AG09309 (cell line): ENCODE measurements at places on chromosomes 2 and 18.
A peak's percentile ranks its signal among the peaks of the same experiment; 100 is the strongest.

GRCh38 chr2:173448938-173449471 lies 94.3 kb downstream of the CDCA7 start:
- peak; percentile 45 for DNase-seq

GRCh38 chr2:197131558-197131855 lies 179.1 kb downstream of the ANKRD44 start:
- DNase-seq = no peak

GRCh38 chr18:51726614-51727013 lies 529.1 kb upstream of the MEX3C start:
- no peak for DNase-seq

GRCh38 chr2:167898340-167898739 lies 349.1 kb downstream of the STK39 start:
- DNase-seq = no peak

- no peak for DNase-seq
Measured at GRCh38 chr2:72923833-72924352, 6.6 kb downstream of the EMX1 start.

- DNase-seq = peak; percentile 44
Measured at GRCh38 chr2:33321236-33321771, 155.1 kb upstream of the RASGRP3 start.

DNA sequence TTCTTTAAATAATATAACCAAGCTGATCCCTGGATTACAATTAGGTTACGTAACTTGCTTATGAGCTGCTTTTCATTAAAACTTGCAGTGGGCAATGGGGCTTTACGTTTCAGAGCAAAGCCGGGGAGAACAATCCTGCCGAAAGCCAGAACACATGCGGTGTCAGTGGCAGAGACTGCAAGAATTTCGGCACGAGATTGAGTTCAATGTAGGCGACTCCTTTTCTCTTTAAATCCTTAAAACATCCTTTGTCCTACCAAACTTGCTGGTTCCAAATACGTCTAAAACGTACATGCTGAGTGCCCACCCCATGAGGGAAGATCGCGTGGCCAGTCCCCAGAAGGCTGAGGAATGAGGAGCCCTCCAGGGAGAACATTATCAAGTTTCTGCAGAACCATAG lies 36.8 kb upstream of the NCOA1 start:
- DNase-seq = peak; percentile 21

DNA sequence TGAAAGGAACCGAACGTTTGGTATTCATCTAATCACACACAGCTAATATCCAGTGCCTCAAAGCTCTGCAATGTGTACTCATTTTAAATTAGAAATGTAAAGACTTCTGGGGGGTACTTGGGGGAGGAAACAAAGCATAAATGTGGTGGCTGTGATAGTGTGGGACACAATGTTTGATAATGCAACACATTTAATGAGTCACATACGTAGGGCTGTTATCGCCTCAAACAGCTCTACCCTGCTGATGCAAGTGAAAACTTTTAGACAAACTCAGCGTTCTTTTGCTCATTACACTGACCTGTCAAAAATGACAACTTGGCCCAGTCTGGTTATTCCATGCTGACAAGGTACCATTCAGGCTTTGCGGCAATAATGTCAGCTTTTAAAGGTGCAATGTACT lies 1227.1 kb upstream of the CELF4 start:
- DNase-seq = no peak

- no peak for DNase-seq
Measured at GRCh38 chr2:72205504-72205881, 57.8 kb upstream of the CYP26B1 start.

DNA sequence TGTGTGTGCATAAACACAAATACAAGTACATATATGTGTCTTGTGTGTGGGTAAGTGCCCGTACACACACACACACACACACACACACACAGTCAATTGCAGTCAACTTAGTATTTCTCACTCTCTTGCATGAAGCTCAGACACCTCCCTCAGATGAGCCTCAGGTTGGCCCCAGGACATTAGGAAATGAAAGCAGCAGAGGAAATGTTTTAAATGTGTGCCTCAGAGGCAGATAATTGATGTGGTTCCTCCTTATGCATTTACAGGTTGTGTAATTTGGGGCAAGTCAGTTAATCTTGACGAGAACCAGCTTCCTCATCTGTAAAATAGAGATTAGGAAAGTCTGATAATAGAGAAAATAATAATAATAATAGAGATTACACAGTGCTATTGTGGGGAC lies 814.0 kb upstream of the ID2 start:
- no peak for DNase-seq

DNA sequence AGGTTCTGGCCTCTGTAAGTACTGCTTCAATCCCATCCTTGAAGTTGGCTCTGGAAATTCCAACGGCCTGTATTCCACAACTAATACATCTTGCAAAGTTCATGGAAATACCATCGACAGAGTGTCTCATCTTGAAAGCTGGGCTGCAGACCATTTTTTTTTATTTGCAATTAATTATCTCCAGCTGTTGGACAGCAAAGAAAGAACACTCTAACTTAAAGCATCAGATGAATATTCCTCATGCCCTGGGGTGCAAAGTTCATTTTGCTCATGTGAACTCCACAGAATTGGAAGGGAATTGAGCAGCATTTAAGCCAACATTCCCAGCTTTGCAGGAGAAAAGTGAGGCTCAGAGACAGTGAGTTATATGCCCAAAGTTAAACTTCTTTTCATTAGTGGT lies 96.5 kb upstream of the PIEZO2 start:
- DNase-seq = peak; percentile 18

GRCh38 chr2:84878896-84879583 lies 1.8 kb downstream of the TRABD2A start:
- DNase-seq = no peak

- DNase-seq = no peak
Measured at GRCh38 chr2:126662621-126663020, 6.7 kb downstream of the GYPC start.

DNA sequence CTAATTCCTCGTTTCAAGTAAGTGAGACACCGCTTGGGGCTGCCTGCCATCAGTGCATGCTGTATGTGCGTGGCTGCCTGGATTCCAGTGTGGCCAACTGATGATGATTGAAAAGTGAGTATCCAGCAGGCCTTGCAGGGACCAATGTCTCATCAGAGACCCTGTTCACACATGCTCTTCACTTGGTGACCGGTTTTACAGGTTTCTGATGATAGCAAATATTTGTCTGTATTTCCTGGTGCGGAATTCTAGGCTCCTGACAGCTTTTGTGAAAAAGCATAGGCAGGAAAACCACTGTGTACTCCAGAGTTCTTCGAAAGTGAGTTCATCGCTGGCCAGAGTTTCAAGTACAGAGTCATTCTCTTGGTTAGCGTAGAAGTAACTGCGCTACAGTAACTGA lies 13.8 kb upstream of the YWHAQ start:
- DNase-seq = no peak

- peak; percentile 83 for DNase-seq
Measured at GRCh38 chr18:28176948-28177827, at the start of gene CDH2. Gene CDH2 (minus strand): TSS chr18:28177130. CDS start chr18:28177022, 108 bp downstream.

DNA sequence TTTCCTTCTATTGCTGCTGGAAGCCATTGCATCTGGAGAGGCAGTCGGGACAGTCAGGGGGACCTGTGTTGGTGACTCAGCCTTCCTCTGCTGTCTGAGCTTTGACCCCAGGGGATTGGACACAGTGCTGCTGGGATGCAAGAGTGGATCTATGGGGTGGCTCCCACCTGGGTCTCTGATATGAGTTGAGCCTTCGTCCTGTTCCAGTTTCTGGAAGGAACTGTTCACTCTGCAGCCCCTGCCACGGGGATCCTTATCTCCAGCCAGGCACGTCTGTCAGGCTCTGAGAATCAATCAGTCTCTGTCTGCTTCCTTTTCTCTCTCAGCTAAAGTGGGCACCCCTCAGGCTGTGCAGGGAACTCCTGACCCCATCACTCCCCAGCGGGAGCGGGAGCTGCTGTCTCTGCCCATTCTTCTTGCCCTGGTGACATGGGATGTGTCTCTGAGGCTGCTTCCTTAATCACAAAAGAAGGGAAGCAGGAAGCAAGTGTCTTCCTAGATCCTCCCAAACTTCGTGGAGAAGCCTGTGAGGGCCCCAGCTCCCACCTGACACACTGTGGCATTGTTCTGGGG lies 51.7 kb downstream of the ARHGAP28 start:
- DNase-seq = no peak

DNA sequence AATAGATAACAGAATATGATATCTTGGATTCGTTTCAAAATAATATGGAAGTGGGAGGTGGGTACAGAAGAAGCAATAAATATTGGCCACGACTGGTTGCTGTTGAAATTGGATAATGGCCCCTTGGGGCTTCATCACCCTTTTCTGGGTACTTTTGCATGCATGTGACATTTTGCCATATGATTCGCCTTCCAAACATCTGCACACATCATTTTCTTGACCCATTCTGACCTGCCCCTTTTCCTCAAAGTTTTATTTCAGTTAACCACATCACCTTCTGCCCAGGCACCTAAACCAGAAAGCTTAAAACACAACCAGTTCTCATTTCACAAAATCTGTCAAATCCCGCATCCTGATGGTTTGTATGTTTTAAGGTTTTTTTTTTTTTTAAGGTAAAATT lies 116.7 kb upstream of the AGAP1 start:
- DNase-seq = no peak

- DNase-seq = no peak
Measured at GRCh38 chr2:223503746-223504145, 98.4 kb downstream of the SCG2 start.

- no peak for DNase-seq
Measured at GRCh38 chr2:146228020-146228393, 1616.8 kb upstream of the ACVR2A start.

- DNase-seq = no peak
Measured at GRCh38 chr2:179685146-179685545, 176.3 kb downstream of the ZNF385B start.

DNA sequence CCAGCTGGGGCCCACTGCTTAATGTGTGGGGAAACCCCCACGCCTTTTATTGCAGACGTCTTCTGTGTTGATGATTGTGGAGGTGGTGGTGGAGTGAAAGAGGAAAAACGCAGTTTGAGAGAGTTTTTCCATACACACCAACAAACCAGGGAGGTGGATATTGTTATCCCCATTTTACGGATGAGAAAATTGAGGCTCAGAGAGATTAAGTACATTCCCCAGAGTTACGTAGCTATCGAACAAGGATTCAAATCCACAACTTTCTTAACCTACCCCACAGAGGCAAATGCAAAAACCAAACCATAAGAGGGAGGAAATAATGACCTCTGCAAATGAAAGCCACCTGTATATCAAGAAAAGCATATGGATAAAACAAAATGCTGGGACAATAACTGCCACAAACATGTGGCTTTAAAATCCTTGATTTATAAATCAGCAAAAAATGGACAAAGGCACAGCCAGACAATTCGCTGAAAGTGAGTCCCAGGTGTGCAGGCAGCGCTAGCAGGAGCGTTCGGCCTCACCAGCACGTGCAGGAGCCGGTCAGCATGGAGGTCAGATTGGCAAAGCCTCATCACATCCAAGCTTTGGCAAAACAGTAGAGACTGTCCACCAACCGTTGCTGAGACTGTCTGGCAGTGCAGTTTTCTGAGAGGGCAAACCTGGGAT lies 12.6 kb upstream of the RAB17 start:
- DNase-seq = no peak

GRCh38 chr2:47250586-47251403 lies 95.7 kb upstream of the STPG4 start:
- no peak for DNase-seq
